ENCODE measurements at places on chromosomes 5 and 9.
A peak's percentile ranks its signal among the peaks of the same experiment; 100 is the strongest.

GRCh38 chr9:102087141-102087540 lies 348.7 kb upstream of the GRIN3A start:
- DNase-seq, result no peak

DNA sequence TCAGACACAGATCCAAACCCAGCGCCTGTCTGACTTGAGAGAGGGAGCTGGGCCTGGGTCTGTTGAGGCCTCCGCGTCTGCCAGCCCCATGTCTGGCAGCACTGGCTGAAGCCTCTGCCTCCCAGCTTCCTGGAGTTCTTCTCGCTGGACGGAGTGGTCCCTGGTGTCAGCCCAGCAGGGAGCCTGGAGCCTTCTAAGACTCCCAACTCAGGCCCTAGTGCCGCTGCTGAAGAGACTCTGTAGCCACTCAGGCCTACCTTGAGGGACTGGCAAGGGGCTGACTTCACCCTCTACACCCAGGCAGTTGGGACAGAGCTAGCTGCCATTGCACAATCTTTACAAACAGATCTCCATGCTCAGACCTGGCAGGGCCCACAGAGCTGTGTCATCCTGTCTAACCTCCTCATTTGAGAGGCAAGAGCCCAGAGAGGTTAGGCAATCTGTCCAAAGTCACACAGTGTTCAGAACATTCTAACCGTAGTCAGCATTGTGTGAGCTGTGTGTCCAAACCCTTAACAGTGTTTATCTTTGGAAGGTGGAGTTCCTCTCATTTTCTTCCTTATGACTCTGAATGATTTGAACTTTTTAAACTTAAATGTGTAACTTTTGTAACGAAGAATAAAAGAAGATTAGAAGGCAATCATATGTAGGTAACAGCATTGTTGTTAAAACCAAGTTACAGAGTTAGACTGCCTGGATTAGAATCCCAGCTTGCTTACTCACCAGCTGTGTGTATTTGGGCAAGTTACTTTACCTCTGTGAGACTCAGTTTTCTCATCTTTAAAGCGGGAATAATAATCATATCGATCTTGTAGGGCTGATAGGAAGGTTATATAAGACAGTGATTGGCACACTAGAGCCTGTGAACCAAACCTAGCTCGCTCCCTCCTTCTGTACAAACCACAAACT lies 4.6 kb upstream of the DUSP1 start:
- no peak for DNase-seq

DNA sequence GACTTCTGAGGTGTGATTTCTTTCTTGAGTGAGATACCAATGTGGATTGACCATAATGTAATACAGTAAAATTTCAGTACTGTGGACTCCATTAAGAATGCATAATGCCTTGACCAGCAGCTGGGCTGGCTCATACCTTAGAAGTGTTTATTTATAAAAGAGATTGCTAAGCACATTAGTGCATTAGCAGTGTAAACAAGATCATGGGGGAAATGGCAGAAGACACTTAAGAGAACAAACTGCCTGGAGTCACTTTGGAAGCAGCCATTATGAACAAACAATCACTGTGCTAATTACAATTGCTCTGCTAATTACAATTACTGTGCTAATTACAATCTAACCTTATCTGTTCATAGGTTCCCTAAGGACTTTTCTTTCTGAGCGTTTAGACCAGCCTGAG lies 104.2 kb downstream of the TRIM32 start:
- DNase-seq, result no peak

DNA sequence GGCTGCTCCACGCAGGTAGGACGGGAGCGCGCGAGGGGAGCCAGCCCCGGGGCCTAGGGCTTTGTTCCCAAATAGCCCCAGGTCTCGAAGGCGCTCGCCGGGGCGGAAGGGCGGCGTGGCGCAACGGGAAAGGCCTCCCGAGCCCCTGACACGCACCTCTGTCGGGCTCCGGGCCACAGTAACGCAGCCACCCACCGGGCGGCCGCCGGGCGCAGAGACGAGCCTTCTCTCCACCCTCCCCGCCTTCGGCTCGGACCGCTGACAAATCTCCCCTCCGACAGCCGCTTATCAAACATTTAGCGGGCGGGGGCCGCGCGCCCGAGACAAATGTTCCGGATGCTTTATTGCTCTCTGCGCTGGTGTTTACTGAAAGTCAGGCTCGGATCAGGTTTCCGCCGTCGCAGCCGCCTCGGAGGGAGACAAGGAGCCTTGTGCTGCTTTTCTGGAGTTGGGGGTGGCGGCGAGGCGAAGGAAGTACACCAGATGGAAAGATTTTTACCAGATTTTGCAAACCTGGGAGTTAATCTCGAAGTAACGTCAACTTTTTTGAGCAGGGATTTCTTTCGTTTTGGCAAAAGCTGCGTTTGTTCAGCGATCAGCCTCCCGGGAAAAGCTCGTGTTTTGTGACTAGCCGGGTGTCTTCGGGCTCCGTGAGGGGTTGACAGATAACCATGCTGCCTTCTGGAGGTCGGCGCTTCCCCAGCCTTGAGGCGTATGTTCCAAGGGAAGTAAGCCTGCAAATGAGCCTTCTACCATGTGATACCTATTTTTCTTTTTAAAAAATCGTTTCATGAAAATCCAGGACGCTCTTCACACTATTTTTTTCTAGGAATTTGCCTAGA lies 950 bp downstream of the RGMB start:
- DNase-seq, result peak; percentile 76

GRCh38 chr9:81372628-81373191 lies 316.6 kb downstream of the TLE1 start:
- DNase-seq, result no peak

DNA sequence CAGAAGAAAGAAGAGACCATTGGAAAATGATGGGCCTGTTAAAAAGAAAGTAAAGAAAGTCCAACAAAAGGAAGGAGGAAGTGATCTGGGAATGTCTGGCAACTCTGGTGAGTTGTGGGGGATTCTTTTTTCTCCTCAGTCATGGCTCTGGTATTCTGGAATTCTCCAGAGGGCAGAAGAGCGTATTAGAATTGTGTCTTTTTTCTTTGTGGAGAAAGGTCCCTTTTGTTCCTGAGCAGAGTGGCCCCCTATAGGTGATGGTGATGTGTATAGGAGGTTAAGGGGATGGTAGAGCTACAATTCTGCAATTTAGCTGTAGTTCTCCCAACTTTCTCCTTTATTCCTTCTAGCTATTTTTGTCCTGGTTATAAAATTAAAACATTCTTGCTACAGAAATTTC lies 1.6 kb upstream of the DHFR start:
- no peak for DNase-seq

GRCh38 chr9:124296796-124297550 lies 39.2 kb downstream of the NEK6 start:
- no peak for DNase-seq

All from CD8-positive, alpha-beta T cell (primary cell).